ENCODE measurements at places on chromosomes 16 and 17.
A peak's percentile ranks its signal among the peaks of the same experiment; 100 is the strongest.

GRCh38 chr17:17737961-17738894, 57.0 kb downstream of the RAI1 start:
- no peak for DNase-seq

- DNase-seq = no peak
These were observed 143.1 kb upstream of the SDK2 start for GRCh38 chr17:73787076-73788059.

DNA sequence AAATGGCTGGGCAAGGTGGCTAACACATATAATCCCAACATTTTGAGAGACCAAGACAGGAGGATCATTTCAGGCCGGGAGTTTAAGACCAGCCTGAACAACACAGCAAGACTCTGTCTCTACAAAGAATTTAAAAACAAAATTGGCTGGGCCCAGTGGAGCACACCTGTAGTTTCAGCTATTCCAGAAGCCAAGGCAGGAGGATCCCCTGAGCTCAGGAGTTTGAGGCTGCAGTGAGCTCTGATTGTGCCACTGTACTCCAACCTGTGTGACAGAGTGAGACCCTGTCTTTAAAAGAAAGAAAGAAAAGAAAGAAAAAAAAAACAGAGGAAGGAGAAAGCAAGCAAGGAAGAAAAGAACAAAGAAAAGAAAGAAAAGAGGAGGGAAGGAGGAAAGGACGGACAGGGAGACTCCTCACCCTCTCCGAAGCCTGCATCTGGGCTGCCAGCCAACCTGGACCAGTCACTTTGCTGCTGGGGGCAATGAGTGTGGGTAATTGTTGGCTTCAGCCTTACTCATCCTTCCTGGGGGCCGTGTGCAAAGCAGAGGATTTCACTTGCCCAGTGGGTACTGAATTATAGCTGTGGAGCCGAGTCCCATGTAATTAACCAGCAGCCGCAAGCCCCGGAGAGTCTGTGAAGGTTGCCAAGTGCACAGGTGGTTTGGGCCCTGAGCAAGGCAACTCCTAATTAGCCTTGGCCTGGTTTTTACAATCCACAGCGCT, 6.7 kb upstream of the MT4 start:
- DNase-seq = no peak

GRCh38 chr16:82133798-82134197, 36.2 kb downstream of the MPHOSPH6 start:
- no peak for DNase-seq

GRCh38 chr16:68426347-68426652, 22.0 kb downstream of the SMPD3 start:
- no peak for DNase-seq

GRCh38 chr16:7834771-7835431, 502.3 kb downstream of the RBFOX1 start:
- no peak for DNase-seq

- no peak for DNase-seq
These were observed 22.3 kb downstream of the FOXN1 start for GRCh38 chr17:28528327-28529012.

DNA sequence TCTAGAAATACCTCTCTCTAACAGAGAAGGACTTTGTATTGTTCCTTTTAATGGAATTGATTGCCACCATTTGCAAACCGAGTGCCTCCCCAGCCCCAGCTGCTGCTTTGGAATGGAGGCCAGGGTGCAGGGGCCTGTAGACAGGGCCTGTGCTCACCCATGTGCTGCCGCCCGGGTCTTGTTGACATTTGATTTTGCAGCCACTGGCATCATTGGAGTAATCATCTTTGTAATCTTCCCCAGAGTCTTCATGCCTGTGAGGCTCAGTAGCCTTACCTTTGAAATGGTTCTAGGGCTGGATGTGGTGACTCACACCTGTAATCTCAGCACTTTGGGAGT, 119.8 kb downstream of the CLEC16A start:
- no peak for DNase-seq

DNA sequence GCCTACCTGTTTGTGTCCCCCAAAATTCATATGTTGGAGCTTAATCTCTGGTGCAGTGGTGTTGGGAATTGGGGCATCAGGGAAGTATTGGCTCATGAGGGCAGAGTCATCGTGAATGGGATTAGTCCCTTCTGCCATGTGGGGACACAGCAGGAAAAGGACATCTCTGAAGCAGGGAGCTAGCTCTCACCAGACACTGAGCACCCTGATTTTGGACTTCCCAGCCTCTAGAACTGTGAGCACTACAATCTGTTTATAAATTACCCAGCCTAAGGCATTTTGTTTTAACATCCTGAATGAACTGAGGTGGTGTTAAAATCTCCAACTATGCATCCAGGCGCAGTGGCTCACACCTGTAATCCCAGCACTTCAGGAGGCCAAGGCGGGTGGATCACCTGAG, 206.0 kb downstream of the SEC14L1 start:
- no peak for DNase-seq

- no peak for DNase-seq
These were observed 9.5 kb downstream of the MTMR4 start for GRCh38 chr17:58504826-58505351.

- no peak for DNase-seq
These were observed 22.1 kb downstream of the PMFBP1 start for GRCh38 chr16:72149676-72150464.

- no peak for DNase-seq
These were observed 255.9 kb downstream of the CEP112 start for GRCh38 chr17:65936013-65936412.

GRCh38 chr17:27804113-27804512, 3.8 kb upstream of the NOS2 start:
- no peak for DNase-seq

DNA sequence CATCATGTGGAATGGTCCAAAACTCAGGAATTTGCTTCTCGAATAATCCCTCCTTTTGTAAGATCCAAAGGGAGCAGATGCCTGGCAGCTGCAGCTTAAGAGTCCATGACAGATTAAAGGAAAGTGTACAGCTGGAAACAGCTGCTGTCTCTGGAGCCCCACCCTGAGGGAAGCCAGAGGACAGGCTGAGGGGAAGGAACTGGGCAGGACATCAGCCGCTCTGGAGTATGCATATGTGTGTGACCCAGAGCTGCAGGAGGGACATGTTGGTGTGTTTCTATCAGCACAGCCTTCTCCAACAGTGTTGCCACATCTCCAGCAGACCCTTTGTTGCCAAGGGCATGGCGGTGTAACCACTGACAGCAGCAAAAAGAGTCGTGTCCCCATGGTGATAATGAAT, 46.2 kb downstream of the CYB561 start:
- no peak for DNase-seq

GRCh38 chr17:73625006-73625405, 19.2 kb downstream of the SDK2 start:
- DNase-seq = no peak

DNA sequence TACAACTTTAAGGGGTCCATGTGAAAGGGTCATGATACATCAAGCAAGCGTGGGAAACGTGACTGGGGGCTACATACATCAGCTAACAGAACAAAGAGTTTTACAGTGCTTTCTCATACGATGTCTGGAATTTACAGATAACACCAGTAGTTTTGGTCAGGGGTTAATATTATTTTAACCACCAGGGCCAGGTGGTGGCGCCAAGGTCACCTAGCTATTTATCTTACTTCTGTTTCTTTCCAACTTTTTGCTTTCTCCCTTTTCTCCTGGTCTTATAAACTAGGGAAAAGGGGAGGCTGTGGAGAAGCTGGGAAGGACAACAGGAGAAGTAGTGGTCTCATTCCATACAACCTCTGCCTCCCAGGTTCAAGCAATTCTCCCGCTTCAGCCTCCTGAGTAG, 37.9 kb downstream of the CLEC3A start:
- no peak for DNase-seq

GRCh38 chr16:2048116-2048543, 345 bp downstream of the TSC2 start:
- no peak for DNase-seq

DNA sequence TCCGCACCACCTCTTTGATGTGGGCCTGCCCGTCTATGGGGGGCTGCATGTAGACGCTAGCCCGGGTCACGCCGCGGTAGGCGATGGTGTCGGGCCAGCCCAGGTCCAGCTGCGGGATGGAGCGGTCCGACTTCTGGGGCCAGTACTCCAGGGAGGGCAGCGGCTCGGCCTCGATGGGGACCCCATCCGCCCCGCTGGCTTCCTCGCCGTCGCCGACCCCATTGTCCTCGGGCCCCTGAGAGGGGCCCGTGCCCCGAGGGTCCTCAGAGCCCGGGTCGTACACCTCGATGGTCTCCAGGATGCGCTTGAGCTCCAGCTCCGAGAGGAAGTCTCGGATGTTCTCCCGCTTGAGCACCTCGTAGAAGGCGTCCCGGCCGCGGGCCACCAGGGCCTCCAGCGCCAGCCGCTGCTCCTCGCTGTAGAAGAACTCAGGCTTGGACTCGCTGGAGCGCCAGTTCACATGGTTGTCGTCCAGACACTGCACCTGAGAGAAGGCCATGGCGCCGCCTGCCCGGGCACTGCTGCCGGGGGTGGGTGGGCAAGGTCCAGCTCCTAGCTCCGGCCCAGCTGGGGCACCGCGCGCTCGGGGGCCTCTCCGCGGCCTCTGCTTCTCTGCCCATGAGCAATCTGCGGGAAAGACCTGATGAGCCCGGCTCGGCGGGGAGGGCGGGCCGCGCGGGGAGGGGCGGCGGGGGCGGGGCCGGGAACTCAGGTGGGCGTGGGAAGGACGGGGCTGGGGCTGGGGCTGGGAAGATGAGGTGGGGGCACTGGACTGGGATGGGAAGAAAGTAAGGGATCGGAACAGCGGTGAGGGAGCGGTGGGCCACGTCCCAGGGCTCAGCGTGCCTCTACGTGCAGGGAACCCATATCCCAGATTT, 782 bp downstream of the FAM83G start:
- peak; percentile 44 for DNase-seq

DNA sequence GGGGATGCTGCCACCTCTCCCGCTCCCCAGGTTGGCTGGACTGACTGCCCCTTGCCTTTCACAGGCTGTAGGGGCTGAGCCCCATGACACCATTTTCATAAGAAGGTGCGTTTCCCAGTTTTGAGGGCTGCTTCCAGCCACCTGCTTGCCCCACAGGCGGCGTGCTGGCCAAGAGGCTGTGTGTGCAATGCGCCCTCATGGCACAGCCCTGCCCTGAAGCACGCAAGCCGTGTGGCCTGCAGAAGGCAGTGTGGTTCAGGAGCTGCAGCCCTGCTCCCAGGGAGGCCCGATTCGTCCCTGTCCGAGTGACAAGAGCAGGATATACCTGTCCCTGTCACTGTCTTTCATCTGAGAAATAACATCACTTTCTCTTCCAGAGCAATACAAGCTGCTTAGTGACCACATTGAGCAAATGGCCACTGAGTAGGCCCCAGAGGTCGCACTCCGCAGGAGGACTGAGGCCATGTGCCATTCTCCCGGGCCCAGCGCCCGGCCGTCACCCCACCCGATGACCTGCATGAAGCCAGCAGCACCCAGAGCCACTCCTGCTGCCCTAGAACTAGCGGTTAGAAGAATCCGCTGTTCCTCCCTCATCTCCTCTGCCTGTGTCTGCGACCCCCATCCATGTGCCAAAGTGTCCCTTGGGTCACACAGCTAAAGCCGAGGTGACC, 24.2 kb downstream of the CIBAR2 start:
- DNase-seq = no peak

GRCh38 chr16:22857296-22858025, 43.5 kb downstream of the HS3ST2 start:
- DNase-seq = no peak

GRCh38 chr17:5933430-5933829, 136.7 kb upstream of the WSCD1 start:
- DNase-seq = no peak

DNA sequence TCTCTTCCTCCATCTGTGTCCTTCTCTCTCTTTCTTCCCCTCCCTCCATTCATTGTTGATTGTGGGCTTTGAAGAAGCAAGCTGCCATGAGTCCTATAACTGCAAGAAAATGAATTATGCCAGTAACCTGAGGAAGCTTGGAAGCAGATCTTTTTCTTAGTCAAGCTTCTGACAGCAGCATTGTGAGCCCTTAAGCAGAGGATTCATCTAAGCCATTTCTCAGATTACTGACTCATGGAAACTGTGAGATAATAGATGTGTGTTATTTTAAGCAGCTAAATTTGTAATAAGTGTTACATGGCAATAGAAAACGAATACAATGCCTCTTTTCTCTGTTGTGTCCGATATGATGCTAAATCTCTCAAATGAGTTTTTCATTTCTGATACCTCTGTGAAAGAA, 1109.7 kb downstream of the CDH11 start:
- no peak for DNase-seq

- DNase-seq = no peak
These were observed 32.2 kb upstream of the IL21R start for GRCh38 chr16:27369806-27370205.

DNA sequence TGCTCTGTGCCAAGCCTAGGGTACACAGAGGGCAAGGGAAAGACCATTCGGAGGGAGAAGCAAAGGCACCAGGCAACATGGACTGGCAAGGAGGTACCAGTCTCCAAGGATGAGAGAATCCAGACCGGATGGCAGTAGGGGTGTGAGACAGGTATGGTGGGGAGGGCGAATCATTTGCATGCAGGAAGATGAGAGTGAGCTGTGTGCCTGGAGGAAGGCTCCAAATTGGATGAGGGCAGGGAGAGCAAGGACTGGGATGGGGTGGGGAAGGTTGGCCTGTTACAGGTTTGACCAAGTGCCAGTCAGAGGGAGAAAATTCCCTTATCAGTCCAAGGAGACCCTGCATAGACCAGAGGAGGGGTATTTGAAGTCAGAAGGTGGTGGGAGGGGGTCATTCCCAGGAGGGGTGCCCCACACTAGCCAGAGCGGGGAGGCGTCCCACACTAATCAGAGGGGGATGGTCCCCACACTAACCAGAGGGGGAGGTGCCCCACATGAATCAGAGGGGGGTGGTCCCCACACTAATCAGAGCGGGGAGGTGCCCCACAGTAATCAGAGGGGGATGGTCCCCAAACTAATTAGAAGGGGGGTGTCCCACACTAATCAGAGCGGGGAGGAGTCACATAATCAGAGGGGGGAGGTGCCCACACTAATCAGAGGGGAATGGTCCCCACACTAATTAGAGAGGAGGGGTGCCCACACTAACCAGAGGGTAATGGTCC, 737 bp downstream of the CANT1 start:
- no peak for DNase-seq

DNA sequence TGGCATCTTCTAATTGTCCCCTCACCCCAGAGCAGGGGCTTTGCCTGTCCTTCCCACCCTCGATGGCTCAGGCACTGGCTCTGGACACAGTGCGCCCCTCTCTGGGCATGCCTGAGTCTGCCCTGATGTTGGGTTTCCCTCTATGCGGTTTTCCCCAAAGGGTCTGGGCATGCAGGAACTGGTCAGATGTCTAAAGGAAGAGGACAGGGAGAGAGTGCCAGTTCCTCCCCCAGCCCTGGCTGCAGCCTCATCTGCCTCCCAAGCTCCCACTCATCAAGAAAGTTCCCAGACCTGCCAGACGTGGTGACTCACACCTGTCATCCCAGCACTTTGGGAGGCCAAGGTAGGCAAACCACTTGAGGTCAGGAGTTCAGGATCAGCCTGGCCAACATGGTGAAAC, 41.3 kb upstream of the PABPN1L start:
- no peak for DNase-seq

All from stimulated activated CD4-positive, alpha-beta T cell treated with anti-CD3 and anti-CD28 coated beads, Interleukin-12 subunit alpha, Interleukin-12 subunit beta, amount 100 ng/mL, for 48 hours (primary cell).